ENCODE measurements at places on chromosomes 12 and 14. TPM values are rescaled to one million over a fixed set of nuclear protein-coding genes. Genes with fewer than 3 reads are reported as not detected.

LRP1-AS gene
- 0.64 TPM for polyA plus RNA-seq

PMCH gene
- polyA plus RNA-seq: 0.58 TPM

BATF gene
- 1.1 TPM for polyA plus RNA-seq

DNA sequence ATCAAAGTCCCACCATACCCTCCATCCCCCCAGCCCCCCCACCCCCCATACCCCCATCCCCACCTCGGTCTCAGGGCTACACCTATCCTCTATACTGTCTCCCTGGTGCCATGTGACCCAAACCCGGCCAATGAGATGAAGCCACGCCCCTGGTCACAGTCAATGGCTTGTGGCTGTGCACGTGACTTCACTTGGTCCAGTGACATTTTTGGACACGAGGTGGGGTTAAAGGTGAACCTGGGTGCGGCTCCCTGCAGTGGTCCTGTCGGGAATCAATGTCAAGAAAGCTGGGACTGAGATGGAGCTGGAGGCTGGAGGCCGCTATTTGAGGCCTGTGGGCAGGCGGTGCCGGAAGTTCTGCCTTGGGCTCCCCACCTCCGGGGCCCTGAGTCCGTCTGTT, 100.7 kb upstream of the MAP1LC3B2 start:
- no peak for DNase-seq

- DNase-seq: no peak
Observed at GRCh38 chr14:95272057-95272456, 47.7 kb downstream of the CLMN start.

DNA sequence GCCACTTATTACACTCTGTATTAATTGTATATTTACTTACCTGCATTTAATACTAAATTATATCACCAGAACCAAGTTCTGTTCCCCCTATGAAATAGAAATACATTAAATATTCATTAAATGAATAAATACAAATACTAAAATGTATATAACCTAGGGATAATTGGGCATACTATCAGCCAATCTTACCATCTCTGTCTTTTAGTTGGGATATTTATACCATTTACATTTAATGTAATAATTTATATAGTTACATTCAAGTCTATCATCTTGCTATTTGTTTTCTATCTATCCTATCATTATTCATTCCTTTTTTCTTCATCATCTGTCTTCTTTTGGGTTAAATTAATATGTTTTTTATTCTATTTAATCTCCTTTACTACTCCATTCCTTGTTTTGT, 4.1 kb upstream of the ADAMTS20 start:
- no peak for DNase-seq

DNA sequence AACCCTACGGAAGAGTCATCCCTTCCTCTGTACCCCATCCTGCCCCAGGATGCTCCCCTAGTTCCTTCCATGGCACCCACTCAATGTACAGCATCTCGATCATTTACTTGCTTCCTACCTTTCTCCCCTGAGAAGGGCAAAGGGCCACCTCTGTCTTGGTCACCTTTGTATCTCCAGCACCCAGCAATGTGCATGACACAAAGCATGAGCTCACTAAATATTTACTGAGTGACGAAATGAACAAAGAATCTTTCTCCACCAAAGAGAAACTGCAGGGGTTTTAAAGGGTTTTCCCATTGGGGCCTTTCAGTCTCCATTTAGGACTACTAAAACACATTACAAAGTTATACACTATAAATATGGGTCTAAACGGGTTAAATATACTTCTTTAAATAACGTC, 30.6 kb downstream of the ATG14 start:
- no peak for DNase-seq
